Fibroblast of the conjunctiva (primary cell): ENCODE measurements at places on chromosomes 4 and X.

- DNase-seq, result no peak
These were observed 19.9 kb upstream of the CDS1 start for GRCh38 chr4:84563002-84563401.

- no peak for DNase-seq
These were observed 388.2 kb downstream of the OPHN1 start for GRCh38 chrX:68045008-68045577.

DNA sequence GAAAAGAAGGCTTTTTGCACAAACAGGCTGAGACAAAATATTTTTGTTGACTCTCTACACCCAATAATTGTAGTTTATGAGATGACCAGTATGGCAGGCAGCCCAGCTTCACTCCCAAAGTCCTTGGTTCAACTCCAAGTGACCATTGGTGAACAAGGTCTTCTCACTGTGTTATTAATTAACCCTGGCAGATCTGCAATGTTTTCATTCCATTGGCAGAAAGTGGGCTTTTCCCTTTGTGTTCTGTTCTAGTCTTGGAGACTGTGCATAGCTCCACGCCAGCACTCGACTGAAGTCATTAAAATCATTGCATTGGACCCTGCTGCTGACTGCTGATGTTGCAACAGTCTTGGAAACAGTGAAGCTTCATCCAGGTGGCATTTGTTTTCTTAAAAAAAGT, 277.3 kb upstream of the HAND2 start:
- DNase-seq, result peak; percentile 5

DNA sequence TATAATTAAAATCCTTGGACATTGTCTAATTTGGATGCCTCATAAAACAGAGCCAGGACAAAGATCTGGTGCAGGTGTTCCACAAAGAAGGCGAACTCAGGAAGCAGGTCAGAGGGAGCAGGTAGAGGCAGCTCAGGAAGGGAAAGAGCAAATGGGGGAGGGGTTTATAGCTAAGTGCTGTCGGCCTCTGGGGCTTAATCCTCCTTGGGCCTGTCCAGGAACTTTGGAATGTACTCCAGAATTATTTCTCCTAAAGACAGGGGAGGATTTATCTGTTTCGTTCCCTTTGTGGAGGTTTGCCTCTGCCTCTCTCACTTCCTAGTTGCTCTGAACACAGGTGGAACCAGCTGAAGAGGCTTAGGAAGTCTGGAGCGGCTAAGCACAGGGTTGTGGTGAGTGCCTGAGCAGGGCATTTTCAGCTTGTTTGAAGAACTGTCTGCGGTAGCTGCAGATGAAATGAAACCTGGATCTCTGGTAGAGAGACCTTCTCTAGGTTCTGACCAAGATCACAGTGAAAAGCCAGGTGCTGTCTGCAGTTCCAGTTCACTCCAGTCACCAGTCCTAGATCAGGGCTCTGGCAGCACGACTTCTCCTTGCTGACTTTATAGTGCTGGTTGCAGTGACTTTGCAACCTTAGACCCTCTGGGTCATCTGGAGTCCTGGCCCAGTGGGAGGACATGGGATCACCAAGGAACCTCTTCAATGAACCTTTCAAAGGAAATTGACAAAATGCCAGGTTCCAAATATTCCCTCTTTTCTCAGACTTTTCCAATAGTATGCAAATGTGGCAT, 519.2 kb downstream of the PCDH10 start:
- DNase-seq, result no peak

DNA sequence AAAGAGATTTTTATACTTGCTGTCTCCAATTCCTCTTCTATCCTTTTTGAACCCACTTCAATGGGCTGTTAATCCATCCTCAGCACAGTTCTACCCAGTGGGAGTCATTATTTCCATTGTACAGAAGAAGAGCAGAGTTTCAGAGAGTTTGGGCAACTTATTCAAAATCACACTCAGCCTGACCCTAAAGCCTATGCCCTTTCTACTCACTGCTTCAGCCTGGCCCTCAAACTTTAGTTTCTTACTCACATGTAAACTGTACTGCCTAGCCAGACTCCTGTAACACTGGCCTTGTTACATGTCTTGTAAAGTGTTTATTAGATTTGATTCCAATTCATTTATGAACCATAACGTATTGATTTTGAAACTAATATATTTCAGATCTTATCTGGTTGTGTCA, 25.1 kb upstream of the USO1 start:
- DNase-seq, result no peak

DNA sequence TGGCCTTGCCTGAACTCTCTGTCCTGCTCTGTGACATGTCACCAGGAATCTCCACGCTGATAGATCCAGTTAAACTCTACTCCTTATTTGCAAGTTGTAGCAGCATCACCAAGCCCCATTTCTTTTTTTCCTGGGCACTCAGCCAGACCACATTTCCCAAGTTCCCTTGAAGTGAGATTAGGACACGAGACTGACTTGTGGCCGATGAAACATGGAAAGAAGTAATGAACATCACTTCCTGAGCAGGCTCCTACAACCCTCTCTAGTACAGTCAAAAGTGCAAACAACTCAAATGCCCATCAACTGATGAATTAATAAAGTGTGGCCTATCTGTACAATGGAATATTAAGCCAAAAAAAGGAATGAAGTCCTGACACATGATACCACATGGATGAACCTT, 74.6 kb downstream of the MAP3K15 start:
- no peak for DNase-seq

DNA sequence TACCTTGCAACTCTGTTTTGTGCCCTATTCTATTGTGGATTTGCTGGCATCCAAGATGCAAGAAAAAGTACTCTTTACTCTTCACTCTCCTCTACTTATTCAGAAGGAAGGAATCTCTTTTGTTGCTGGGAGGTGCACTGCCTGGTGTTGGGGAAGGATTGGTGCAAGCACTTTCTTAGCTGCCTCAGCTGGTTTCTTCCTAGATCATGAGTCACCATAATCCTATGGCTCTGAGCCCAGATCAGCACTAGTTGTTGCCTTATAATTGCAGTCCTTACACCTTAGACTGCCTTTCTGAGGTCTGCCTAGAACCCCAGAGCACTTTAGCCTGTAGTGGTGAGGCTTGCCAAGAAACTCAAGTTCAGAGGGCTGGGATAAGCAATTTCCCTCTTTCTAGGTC, 37.0 kb upstream of the CT83 start:
- peak; percentile 28 for DNase-seq

DNA sequence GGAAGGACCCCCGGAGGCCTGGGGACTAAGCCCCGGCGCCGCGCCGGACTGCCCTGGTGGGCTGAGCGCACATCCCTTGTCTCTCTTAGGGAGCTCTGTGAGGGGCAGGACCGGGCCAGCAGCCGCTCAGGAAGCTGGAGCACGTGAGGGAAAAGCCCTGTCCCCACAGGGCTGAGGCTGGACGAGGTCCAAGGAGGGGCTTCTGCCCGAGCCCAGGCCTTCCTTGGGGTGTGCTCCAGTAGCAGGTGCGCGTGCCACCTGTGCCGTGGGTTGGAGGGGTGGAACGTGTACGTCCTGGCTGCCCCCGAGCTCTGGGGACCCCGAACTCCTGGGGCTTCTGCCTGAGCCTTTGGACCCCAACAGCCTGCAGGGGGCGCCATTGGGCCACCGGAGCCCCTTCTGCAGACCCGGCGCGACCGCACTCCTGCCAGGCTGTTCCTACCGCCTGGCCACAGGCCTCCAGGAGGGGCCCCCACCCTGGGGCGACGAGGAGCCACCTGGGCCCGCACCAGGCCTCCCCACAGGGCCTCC, 27.2 kb downstream of the TACC3 start:
- DNase-seq, result peak; percentile 30

GRCh38 chrX:35842674-35843073, 44.5 kb downstream of the MAGEB16 start:
- no peak for DNase-seq

DNA sequence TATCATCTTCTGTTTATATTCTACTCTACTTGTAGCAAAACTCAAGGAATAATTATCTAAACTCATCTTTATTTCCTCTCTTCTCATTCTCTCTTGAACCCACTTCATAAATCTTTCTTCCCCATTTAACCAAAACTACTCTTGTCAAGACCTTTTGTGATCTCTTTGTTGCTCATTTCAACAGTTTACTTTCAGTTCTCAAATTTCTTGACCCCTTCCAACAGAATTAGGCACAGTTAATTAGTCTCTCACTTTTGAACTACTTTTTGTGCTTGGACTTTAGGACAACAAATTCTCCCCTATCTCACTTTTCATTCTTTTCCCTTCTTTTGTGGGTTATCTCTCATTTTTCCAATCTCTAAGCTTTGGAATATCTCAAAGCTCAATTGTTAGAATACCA, 27.4 kb upstream of the CAMK2D start:
- DNase-seq, result no peak

- DNase-seq, result no peak
These were observed 2.9 kb upstream of the NHS start for GRCh38 chrX:17372052-17372451.

- no peak for DNase-seq
These were observed 5.6 kb downstream of the PRDM5 start for GRCh38 chr4:120916937-120917336.

- DNase-seq, result no peak
These were observed 16.2 kb upstream of the WDR19 start for GRCh38 chr4:39166177-39166576.

DNA sequence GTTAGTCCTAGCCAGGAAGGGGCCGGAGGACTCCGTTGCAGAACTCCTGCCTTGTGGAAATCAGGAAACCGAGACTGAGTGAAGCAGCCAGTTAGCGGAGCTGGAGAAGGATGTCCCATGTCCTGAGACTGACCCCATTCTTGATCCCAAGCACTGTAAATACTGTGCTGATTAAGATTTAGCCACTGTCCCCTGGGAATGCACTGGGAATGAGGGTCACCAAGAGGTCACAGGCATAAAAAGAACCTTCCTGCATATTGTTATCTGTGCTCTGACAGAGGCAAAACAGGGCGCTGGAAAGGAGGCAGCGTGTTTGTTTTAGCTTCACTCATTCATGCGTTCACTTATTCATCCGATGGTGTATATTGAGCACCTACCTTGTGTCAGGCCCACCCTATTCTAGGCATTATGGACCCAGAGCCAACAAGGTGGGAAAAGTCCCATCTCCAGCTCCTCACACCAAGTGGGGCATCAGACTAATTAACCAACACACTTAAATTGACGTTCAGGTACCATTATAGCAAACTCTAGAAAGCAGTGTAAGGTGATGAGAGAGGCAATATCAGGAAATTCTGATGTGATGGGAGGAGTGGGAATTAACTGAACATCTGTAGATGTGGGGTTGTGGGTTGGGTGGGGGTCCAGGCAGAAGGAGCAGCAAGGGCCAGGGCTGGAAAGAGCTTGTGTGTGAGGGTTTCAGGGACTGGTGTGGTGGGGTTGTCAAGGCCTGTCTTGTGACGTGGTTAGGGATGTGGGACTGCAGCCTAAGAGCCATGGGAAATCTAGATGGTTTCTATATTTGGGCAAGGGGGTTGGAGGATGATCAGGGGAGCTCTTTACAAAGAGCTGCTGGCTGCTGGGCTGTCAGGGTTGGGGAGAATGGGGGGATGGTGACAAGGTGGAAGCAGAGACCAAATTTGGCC, 10.6 kb upstream of the SLC2A9 start:
- no peak for DNase-seq

DNA sequence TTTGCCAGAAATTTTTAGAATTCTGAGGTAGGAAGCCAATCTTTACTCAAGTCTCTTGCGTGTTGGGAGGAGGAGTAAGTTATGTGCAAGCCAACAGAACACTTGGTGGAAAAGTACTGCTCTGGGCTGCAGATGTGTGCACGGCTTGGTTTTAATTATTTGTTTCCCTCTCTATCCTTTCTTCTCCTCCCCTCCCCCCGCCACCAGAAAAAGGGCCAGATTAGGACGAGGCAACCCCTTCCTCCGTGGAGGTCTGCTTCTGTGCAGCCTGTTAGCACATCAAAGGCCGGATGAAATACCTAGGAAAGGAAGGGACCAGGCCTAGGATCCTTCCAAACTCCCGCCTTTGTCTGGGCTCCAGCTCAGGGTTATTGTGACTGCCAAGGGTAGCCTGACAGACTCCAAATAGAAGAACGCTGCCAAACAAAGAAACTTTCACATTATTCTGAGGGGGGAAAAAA, 1.0 kb upstream of the PGRMC1 start:
- peak; percentile 41 for DNase-seq

GRCh38 chr4:182083671-182084410, 159.4 kb upstream of the TENM3 start:
- DNase-seq, result no peak

GRCh38 chrX:129737916-129738315, 863 bp upstream of the XPNPEP2 start:
- no peak for DNase-seq

DNA sequence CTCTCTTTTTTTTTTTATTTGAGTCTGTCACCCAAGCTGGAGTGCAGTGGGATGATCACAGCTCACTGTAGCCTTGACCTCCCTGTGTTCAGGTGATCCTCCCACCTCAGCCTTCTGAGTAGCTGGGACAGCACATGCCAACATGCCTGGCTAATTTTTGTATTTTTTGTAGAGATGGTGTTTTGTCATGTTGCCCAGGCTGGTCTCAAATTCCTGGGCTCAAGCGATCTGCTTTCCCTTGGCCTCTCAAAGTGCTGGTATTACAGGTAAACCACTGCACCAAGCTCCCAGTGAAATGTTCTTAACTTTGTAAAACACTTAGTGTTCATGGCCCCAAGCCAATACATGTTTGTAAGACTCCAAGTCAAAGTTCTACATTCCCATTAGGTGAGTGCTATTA, 316.1 kb downstream of the KCTD8 start:
- no peak for DNase-seq

DNA sequence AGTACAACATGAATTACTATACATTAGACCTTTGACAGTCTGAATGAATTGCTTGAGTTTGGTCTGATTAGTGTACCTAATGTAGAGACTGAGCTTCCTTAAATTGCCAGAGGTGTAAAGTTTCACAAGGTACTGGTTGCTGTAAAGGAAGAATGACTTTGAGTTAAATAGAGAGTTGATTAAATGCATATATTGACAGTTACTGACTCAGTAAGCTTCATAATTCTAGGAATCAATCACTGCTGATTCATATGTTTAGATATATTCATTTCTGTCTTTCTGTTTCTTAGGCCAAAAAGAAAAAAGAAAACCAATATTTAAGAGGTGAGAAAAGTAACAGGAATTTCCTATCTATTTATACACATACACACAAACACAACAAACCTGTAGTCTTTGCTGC, 16.2 kb upstream of the ART3 start:
- no peak for DNase-seq

DNA sequence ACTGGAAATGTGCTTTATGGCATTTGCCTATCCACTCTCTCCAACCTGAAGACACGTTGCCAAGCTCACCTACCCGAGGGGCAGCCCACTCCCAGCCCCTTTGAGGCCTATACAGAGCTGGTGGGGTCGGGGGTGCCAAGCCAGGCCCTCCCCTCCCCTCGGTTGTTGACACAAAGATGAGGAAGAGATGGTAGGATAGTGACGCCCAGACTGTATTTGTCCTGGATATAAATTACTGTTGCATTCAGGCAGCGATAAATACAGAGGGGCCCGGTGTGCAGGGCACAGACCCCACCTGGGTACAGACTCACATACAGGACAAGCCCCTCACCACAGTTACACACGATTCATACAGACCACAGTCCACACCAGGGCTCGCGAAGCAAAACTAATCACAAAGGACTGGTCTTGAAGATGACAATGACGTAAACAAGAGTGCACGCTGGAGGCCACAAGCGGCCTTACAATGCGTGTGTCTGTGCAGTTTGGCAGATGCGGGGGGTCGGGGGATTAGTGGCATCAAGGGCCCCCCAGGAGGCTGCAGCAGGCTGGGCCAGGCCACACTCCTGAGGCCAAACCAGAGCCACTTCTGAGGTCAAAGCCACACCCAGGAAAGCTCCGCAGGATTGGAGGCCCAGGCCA, 14.6 kb downstream of the DGKQ start:
- no peak for DNase-seq

- no peak for DNase-seq
These were observed 22.4 kb downstream of the NUDT9 start for GRCh38 chr4:87444741-87445140.

GRCh38 chrX:1261285-1261684, 7.3 kb upstream of the CSF2RA start:
- DNase-seq, result no peak
